ENCODE measurements at places on chromosomes 12 and 14.

DNA sequence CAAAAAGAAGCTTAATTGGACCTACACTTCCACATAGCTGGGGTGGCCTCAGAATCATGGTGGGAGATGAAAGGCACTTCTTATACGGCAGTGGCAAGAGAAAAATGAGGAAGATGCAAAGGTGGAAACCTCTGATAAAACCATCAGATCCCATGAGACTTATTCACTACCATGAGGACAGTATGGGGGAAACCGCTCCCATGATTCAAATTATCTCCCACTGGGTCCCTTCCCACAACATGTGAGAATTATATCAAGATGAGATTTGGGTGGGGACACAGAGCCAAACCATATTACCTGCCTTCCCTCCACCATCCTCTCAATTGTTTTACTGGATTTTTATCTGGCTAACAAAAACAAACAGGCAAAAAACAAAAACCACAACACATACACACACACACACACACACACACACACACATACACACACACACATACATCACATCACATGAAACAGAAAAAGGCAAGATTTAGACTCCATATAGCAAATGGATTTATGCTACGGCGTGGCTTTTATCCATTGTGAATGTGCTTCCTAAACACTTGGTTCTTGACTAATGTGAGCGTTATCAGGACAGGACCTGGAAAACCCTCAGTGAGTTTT is 66.7 kb downstream of the ZFP36L1 start:
- DNase-seq = peak; percentile 13

DNA sequence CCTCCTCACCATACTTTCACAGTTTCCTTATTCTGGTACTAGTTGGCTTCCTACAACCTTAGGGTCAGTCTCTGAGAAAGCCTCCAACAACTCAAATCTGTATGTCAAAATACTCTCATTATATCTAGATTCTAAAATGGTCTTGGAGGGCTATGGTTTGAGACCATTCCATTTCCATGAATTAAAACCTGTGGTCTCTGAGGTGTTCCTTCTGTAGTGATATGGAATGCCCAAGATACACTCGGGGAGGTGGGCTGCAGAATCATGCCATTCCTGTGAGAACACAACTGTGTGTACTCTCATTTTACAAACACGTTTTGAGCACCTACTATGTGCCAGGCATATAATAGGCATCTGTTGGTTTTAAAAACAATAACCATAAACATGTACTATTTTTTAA is 74.0 kb downstream of the FERMT2 start:
- no peak for DNase-seq

- no peak for DNase-seq
Observed at GRCh38 chr12:28568118-28568517, 377.9 kb downstream of the CCDC91 start.

- DNase-seq = no peak
Observed at GRCh38 chr12:23472329-23472971, 477.0 kb downstream of the SOX5 start.
